ENCODE measurements at places on chromosomes 1 and 21.

DNA sequence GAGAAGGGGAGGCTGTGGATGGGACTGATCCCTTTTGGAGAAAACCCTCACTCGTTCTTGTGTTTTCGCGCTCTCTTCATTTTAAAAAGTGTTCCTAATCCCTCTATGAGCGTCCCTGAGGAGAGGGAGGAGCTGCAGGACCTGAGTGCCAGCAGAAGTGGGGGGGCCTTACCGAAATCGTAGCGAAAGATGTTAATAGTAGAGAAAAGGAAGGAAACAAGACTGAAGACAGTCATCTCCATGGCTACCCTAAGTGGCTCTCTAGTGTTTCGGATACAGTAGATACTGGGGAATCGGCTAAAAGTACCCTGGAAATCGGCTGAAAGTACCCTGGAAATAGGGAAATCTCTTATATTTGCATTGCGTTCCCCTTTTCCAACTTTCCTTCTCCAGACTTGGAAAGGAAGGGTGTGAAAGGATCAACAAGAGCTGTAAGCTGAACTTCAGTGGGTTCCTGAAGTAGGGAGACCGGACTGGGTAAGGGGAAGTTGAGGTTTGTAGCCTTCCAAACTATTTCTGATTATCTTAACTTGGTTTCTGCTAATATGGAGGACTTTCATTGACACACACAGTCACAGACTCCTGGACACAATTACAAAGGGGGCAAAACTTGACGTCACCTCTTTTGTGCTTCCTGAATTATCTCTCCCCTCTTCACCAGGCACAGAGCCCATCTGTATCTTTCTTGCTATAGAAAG, 486 bp upstream of the DSTYK start:
- no peak for DNase-seq

- no peak for DNase-seq
Measured at GRCh38 chr1:226364514-226364899, 43.4 kb downstream of the PARP1 start.

DNA sequence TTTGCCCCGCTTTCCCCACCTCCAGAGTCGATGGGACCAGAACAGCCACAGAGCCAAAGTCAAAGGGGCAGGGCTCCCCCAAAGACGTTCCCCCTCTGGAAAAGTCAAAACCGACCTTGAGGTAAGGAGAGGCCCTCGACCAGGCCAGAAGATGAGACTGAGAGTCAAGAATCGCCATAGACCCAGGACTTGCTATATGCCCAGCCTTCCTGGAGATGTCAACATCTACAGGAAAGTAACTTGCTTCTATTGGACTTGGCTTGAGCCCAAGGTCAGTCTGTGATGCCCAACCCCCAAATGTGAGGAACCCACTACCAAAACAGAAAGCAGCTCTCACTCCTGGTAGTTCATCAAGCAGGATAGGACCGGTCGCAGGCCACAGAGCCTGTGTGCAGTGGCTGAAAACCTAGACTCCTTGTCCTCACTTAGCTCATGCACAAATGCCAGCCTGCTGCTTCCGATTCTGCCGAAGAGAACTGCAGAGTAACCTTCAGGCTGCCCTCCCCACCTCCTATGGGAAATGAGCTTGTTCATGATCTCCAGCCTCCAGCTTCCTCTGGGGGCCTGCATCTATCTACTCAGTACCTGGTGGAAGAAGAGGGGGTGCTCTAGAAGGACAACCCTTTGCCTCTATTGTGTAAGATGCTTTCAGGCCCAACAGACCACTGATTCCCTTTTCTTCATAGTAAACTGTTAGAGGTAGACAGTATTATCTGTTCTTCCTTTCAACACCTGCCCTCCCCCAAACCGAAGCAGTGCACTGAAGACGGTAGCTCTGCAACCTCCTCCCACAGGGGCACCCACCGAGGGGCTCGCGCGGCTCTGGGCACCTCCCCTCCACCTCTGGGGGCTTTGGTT, 1.4 kb downstream of the ACOT7 start:
- DNase-seq = no peak

GRCh38 chr1:200510228-200510623, 100.4 kb upstream of the ZNF281 start:
- peak; percentile 35 for DNase-seq

GRCh38 chr1:185837711-185838110, 103.5 kb downstream of the HMCN1 start:
- DNase-seq = no peak

- DNase-seq = no peak
Measured at GRCh38 chr1:65266476-65266875, 42.9 kb upstream of the DNAJC6 start.

DNA sequence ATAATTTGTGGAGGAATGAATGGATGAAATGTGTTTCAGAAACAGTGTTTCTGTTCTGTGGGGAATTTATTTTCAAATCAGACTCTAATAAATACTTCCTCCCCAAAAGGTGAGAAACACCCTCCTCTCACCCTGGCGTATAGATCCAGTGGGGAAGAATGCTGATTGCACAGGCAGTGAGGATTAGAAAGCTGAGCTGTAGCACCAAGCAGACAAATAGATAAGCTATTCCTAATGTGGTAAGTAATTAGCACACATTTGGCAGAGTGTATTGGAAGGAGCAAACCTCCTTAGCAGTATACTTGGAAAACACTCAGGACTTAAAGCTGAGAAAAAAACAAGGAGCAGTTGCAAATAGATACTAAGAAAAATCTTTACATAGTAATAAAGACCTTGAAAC, 50.8 kb downstream of the NUF2 start:
- no peak for DNase-seq

- DNase-seq = no peak
Measured at GRCh38 chr1:195902779-195903178, 705.5 kb downstream of the KCNT2 start.

DNA sequence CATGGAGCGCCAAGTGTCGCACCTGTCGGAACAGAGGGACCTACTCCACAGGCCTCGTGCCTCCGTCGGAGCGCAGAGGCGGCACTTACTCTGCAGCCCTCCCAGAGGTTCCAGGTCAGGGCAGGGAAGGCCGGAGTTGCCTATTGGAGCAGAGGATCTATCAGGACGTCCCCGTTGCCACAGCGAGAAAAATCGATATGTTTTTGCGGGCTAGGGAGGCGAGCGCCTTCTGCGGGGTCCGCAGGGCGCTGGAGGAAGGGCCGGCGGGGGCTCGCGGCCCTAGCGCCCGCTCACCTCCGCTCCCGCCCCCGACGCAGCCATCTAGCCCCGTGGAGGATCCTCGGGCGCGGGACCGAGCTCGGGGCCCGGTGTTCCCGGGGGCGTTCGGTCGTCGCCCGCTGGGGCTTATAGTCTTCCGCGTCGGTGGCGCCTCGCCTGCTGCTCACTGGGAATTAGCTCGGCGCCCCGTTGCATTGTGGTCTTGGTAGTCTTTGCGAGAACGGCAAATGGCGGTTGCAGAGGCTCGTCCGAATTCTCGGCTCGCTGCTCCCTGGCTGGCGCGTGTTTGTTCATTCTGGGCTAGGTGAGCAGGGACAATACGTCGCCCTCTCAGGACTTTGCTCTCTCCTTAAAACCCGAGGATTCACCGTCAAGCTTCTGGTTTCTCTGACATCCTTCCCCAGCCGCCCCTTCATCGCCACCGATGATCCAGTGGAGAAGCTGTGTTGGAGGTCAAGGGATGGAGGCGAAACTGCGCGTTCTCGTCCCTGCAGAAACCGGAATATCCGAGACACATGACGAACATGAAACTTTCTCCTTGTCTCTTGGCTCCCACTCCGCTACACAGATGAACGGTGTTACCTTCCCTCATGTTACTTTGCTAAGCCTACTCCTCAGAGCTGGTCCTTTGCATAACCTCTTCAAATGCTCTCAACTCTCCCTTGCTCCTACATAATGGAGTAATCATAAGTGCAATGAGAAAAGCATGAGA, at the start of gene JTB:
TSS of gene JTB (minus strand) at position 425 of the 991 bp plus-strand sequence. CDS start at position 3, 422 bp downstream.
- DNase-seq = peak; percentile 84

DNA sequence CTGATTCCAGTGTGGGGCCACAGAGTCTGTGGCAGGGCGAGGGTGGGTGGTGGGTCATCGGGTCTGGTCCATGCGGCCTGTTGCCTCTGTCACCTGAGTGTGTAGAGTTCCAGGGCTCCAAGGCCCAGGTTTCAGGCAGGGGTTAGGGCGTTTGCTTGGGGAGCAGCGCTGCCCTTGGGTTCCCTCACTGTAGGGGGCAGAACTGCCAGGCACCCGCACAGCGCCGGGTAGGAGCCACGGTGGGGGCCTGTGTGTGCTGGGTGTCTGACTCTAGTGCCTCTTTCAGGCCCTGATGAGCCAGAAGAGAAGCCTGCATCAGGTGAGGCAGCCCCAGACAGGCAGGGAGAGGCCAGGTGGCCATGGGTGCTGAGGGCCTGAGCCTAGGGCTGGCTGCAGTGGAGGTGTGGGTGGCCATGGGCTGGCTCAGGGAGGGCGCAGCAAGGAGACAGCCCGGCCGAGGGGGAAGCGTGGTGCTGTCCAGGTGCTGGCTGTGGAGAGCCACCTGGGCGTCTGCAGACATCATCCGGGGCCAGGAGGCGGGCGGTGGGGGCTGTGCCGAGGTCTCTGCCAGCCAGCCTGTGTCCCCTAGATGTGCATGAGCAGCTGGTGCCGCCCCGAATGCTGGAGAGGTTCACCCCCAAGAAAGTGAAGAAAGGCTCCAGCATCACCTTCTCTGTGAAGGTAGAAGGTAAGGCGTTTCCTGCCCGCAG, 72.3 kb downstream of the TRIM11 start:
- DNase-seq = no peak

- no peak for DNase-seq
Measured at GRCh38 chr1:916173-917075, 7.3 kb upstream of the SAMD11 start.

DNA sequence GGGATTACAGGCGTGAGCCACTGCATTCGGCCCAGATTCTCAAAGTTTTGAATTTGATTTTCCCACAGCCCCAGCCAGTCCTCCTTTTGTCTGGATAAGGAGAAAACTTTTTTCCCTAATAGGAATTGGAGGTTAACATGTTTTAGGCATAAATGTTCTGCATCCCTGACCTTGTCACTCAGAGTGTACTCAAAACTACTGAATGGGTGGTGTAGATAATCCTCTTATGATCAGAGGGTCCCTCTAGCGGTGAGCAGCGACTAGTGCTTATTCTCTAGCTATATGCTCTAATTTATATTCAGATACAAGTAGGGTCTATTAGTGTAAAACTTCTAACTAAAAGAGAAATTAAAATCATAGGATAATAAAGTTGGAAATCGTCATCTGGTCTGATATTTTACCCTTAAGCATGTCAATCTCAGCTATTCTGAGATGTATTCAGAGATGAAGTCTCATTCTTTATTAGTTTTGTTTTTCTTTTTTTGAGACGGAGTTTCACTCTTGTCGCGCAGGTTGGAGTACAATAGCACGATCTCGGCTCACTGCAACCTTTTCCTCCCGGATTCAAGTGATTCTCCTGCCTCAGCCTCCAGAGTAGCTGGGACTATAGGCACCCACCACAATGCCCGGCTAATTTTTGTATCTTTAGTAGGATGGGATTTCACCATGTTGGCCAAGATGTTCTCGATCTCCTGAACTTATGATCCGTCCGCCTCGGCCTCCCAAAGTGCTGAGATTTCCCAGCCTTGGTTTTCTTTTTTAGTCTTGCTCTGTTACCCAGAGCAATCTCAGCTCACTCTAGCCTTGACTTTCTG, 2.7 kb upstream of the PSMD4 start:
- DNase-seq = peak; percentile 41

- DNase-seq = peak; percentile 33
Measured at GRCh38 chr1:202616355-202616915, 93.8 kb downstream of the SYT2 start.

DNA sequence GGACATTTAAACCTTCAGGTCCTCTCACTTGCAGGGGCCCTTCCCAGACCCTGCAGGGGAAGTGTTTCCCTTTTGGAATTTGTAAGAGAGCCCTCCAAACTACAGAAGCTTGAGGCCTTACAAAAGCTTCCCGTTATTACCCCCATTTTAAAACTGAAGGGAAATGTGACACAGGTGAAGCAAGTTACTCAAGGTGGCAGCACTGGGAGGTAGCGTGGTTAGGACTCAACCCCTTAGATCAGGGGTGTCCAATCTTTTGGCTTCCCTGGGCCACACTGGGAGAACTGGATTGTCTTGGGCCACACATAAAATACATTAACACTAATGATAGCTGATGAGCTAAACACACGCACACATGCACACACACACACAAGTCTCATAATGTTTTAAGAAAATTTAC, 15.8 kb upstream of the ZC3H12A start:
- no peak for DNase-seq

- no peak for DNase-seq
Measured at GRCh38 chr1:5563861-5564577, 428.2 kb downstream of the NPHP4 start.

- DNase-seq = no peak
Measured at GRCh38 chr1:30850607-30851006, 58.0 kb downstream of the SDC3 start.

- DNase-seq = no peak
Measured at GRCh38 chr1:203034422-203035110, 8.3 kb downstream of the PPFIA4 start.

DNA sequence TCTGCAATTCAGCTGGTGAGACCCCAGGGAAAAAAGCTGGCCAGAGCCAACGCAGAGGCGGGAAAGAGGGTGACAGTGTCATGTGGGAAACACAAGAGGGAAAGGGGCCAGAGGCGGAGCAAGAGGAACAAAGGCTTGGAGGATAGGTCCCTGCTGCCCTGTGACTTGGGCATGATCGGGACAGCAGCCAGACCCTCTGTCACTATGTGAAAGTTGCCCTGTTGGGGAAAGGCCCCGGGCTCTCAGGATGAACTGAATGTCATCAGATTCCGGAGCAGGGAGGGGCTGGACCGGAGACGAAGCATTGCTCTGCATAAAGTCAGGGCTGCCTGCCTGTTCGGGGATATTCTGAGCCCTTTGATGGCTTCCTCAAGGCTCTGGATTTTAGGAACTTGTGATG, 5.7 kb upstream of the ELF3 start:
- no peak for DNase-seq

GRCh38 chr21:16194788-16195537, 465.2 kb downstream of the USP25 start:
- DNase-seq = no peak

DNA sequence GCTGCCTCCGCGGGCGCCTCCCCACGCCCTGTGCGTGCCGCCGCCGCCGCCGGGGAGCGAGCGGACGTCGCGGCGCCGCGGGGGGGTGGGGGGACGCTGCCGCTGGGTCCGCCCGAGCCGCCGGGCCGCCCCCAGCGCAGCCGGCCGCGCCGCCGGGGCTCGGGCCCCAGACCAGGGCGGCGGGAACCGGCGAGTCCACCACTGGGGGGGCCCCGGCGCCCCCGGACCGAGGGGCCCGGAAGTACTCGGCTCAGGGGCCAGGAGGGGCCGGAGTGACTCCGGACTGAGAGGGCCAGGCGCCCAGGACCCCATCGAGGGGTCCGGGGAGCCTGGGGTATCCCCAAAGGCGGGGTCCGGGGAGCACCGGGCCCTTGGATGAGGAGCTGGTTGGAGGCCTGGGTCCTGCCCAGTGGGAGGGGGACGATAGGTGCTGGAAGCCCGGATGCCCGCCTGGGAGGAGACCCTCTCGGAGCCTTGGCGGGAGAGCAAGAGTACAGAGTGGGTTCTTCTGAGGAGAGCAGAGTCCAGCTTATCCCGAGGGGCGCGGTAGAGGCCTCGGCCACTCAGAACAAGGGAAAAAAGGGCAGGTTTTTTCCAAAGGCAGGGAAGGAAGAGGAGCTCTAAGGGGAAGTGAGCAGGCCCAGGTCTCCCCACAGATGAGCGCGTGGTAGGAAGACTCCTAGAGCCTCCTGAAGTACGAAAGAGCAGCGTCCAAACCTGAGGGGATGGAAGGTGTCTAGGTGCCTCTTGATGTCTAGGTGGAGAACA, 556 bp downstream of the GMEB1 start:
- DNase-seq = peak; percentile 44
